IPS DF 19.7 (cell line): ENCODE measurements at places on chromosomes 12 and 14.

GRCh38 chr12:124214574-124214973 is 80.3 kb upstream of the RFLNA start:
- no peak for DNase-seq

DNA sequence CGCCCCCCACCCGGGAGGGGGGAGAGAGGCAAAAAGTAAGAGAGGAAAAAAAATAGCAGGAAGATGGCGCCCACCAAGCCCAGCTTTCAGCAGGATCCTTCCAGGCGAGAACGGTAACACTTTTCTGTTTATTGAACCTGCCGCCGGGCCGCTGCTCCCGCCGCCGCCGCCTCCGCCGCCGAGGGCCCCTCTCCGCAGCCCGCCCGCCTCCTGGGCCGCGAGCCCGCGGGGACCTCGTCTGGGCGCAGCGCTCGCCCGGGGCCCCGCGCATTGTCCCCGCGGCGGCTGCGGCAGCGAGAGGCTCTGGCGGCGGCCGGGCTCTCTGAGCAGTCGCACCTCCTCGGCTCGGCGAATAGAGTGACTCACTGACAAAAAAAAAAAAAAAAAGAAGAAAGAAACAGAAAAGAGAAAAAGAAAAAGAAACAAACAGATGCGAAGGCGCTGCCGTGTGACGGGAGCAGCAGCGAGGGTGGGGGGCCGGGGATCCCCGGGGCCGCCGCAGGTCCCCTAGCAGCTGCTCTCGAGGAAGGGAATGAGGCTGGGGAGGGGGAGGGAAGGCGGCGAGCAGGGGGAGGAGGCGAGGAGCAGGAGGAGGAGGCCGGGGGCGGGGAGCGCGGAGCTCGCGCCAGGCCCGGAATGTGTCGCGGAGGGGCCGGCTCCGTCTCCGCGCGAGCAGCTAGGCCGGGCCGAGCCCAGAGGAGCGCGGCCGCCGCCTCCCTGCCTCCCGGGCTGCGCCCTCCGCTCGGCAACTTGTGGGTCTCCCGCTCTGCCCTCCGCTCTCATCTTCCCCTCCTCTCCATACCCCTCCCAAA is 781 bp downstream of the NPAS3 start:
- no peak for DNase-seq

DNA sequence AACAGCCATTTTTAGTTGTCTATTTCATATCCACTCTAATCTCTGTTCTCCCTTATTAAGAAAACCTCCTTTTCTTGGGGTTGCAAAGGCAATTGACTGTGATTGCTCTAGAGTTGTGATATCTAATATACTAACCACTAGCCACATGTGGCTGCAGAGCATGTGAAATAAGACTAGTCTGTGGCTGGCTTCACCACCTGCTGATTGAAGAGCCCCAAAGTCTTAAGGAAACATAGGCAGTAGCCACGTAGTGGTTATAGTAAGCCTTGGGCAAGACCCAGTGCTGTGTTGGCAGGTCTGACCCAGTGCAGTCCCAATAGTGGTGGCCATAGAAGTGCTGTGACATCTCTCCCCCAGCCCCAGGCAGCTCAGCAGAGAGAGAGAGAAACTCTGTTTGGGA is 28.4 kb upstream of the ATP2B1 start:
- no peak for DNase-seq

- no peak for DNase-seq
Measured at GRCh38 chr12:98179151-98179550, 336.2 kb upstream of the TMPO start.

- no peak for DNase-seq
Measured at GRCh38 chr14:74235017-74235416, 4.2 kb upstream of the VSX2 start.

- no peak for DNase-seq
Measured at GRCh38 chr12:124184456-124184855, 110.4 kb upstream of the RFLNA start.

- no peak for DNase-seq
Measured at GRCh38 chr14:102525929-102526497, 16.4 kb upstream of the ANKRD9 start.

GRCh38 chr12:55797068-55797467 is 20.5 kb downstream of the SARNP start:
- peak; percentile 20 for DNase-seq

DNA sequence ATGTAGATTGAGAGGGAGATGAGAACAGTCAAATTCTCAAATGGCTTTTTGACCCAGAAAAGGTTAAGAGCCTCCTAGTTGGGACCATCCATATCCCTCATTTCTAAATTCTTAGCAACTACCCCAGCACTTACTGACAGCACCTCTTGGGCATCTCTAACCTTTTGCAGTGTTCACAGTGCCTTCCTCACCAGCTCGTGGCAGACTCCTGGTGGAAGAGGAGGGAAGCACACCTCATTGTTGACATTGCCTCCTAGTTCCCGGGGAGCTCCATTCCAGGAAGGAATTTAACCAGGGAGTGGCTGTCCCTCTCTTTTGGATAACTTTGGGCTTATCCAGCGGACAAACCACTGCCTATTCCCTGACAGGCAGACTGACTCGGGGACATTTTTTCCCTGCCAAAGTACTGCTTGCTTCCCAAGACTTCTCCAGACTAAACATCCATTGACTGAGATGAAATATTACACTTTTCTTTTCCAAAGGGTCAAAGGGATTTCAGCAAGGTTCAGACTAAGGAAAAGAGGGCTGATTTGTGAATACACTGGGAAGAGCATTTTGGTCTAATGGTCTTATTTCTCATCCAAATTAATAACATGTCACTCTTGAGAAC is 9.0 kb upstream of the OR6J1 start:
- DNase-seq = peak; percentile 74

DNA sequence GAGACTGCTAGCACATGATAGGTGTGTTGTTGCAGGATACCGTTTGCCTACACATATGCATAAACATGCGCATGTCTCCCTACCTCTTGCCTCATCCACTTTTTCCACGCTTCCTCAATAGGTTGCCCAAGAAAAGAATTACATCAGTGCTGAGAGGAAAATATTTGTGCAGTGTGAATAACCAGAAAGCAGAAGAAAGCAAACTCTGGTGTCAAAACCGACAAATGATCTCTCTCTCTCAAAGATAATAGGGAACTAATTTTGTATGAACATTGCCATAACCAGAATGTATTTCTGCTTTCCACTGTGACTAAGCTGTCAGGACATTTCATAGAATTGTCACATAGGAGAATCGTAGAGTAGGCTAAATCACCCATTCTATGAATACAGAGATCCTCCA is 1.3 kb downstream of the CLEC7A start:
- no peak for DNase-seq

GRCh38 chr12:57240066-57240921 is 10.7 kb downstream of the STAC3 start:
- DNase-seq = no peak

DNA sequence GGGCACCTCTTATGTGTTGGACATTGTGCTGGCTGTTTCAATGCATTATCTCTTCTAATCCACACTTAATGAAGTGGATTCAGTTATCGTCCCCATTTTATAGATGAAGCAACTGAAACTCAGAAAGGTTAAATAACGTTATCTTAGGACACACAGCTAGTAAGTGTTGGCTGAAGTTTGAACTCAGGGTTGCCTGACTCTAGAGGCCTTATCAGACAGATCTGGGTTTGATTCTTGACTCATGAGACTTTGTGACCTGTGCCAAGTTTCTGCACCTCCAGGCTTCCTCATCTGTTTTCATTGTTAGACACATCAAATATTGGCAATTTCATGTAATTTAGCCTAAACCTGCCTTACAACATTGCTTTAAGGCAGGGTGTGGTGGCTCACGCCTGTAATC is 18.2 kb upstream of the IRF2BPL start:
- DNase-seq = no peak

GRCh38 chr12:42612231-42612613 is 22.7 kb upstream of the PRICKLE1 start:
- DNase-seq = no peak

DNA sequence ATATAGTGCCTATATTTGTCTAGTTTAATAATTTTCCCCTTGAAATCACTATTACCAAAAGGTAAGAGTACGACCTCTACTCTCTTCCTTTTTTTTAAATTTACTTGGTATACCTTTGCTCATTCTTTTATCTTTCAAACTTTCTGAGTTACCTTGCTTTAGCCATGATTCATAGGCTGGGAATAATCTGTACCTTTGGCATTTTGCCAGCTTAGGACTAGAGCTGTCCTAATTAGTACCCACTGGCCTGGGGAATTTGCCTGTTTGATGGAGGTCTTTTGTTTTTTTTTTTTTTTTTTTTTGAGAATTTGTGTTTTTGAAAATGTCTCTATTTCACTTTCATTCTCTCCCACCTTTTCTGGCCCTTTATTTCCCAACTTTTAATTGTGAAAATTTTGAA is 8.7 kb upstream of the SLC4A8 start:
- no peak for DNase-seq

DNA sequence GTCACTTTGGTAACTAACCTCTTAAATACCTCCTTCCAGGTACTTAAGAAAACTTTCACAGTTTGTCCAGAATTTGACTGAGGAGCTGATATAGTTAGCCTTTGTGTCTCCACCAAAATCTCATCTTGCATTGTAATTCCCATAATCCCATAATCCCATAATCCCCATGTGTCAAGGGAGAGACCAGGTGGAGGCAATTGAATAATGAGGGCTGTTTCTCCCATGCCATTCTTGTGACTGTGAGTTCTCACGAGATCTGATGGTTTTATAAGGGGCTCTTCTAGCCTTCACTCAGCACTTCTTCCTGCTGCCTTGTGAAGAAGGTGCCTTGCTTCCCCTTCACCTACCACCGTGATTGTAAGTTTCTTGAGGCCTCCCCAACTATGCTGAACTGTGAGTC is 7.8 kb upstream of the NOVA1 start:
- no peak for DNase-seq

DNA sequence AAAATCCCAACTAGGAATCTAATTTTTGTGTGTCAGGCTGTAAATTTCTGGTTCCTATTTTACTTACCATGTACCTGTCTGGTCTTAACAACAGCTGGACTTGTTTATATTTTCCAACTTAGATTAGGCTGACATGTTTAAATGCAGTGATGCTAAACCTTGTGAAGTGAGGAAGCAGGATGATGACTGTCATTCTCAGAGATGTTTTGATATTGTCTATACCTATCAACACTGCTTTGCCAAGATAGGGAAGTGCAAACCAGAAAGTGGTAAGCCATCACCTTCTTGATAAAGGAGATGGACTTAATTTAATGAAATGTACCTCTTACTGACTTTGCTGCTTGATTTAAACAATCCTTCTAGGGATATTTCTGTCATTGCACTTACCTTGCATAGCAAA is 2.1 kb downstream of the BICD1 start:
- no peak for DNase-seq

DNA sequence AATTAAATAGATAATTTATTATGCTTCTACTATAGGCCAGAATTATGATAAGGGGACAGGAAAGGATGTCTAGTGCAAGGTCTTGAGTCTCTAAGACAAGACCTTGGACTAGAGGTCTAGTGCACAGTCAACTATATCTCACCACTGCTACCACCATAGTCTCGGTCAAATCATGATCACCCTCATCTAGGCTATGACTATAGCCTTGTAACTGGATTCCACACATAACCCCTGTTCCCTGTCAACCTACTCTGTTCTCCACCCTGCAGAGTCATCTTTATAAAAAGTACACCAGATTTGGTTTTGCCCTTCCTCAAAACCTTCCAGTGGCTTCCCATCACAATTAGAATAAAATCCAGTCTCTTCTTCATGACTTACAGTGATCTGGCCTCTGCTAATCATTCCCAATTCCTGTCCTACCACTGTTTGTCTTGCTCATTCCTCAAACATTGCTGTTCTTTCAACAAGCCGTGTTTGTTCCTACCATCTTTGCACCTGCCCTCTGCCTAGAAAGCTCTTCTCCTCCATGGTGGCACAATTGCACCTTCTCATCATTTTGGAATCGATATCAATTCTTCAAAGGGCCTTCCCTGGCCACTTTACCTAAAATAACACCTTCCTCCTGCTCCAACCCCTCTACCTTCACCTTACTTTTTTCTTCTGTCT is 169.4 kb downstream of the FOXN3 start:
- no peak for DNase-seq

DNA sequence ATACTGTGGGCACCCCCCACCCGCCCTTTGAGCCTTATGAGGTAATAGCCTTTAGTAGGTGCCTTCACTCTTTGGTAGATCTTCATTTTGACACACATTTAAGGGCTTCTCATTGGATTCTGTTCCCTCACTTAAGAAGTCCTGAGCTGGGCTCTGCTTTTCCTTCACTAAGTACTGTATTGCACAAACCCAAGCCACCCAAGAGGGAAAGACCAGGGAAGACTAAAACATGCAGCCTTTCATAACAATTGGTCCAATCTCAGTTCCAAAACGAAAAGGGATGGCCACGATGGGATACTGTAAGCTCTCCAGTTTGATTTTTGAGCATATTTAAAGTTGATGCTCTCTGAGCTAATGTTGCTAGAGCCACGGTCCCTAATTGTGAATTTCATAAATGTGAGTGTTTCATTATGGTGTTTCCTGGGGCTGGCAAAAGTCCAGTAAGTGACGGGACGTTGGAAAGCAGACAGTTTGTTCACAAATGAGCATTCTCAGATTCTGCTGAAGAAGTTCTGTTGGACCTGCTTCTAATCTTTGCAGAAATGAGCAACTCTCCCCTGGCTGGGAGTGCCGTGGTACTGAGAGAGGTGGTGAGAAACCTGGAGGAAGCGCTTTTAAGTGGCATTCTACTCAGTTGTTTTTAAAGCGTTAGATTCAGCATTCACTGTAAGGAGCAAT is 9.4 kb downstream of the SSPN start:
- DNase-seq = no peak

- no peak for DNase-seq
Measured at GRCh38 chr14:48944809-48945208, 641.4 kb downstream of the RPS29 start.
